ENCODE measurements at places on chromosomes 2 and 18.

- no peak for DNase-seq
- H3K36me3 ChIP-seq: no peaks in the 10 kb centered on the region
- no peak overlapping the region for H3K27ac ChIP-seq
- no peaks in the 10 kb centered on the region for H3K27me3 ChIP-seq
Measured at GRCh38 chr2:122100346-122100745, 344.9 kb downstream of the TSN start.

GRCh38 chr2:152755029-152755428, 36.6 kb downstream of the ARL6IP6 start:
- no peaks in the 10 kb centered on the region for H3K4me1 ChIP-seq
- no peak overlapping the region for H3K4me3 ChIP-seq
- H3K36me3 ChIP-seq: peaks cover 2% of the 10 kb centered on the region

- H3K27me3 ChIP-seq: no peaks in the 10 kb centered on the region
- H3K4me1 ChIP-seq: no peaks in the 10 kb centered on the region
- H3K27ac ChIP-seq: no peak overlapping the region
- H3K36me3 ChIP-seq: no peaks in the 10 kb centered on the region
- no peak overlapping the region for H3K4me3 ChIP-seq
- DNase-seq: no peak
Measured at GRCh38 chr18:75060185-75060584, 148.8 kb downstream of the PTGR3 start.

GRCh38 chr18:61946449-61946848, 53.6 kb upstream of the RNF152 start:
- H3K4me3 ChIP-seq: no peak overlapping the region
- H3K4me1 ChIP-seq: no peaks in the 10 kb centered on the region
- no peaks in the 10 kb centered on the region for H3K27me3 ChIP-seq
- H3K36me3 ChIP-seq: no peaks in the 10 kb centered on the region
- H3K27ac ChIP-seq: no peak overlapping the region

GRCh38 chr2:231297108-231297908, 98.2 kb upstream of the B3GNT7 start:
- H3K4me3 ChIP-seq: no peak overlapping the region
- no peaks in the 10 kb centered on the region for H3K4me1 ChIP-seq
- H3K27me3 ChIP-seq: no peaks in the 10 kb centered on the region
- peak; percentile 59 for DNase-seq
- H3K36me3 ChIP-seq: no peaks in the 10 kb centered on the region
- H3K27ac ChIP-seq: no peak overlapping the region

DNA sequence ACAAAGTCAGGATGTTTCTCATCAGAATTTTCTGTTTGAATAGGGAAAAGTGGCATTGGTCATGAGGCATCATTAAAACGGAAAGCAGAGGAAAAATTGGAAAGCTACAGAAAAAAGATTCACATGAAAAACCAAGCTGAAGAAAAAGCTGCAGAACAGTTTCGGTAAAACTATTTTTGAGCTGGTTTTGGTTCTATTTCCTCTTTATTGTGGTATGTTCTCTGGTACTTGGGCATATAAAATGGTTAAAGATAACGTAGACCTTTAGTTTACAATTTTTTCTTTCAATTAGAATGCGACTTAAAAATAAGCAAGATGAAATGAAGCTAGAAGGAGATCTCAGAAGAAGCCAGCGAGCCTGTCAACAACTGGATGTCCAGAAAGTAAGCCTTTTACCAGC, 7.6 kb downstream of the GPATCH11 start:
- H3K36me3 ChIP-seq: no peaks in the 10 kb centered on the region
- no peaks in the 10 kb centered on the region for H3K4me1 ChIP-seq
- no peak for DNase-seq
- H3K27ac ChIP-seq: no peak overlapping the region

- peaks cover 89% of the 10 kb centered on the region for H3K4me1 ChIP-seq
- DNase-seq: no peak
- H3K27ac ChIP-seq: peak overlapping the region; percentile 97
Measured at GRCh38 chr2:47033102-47033880, 117.7 kb upstream of the MCFD2 start.

DNA sequence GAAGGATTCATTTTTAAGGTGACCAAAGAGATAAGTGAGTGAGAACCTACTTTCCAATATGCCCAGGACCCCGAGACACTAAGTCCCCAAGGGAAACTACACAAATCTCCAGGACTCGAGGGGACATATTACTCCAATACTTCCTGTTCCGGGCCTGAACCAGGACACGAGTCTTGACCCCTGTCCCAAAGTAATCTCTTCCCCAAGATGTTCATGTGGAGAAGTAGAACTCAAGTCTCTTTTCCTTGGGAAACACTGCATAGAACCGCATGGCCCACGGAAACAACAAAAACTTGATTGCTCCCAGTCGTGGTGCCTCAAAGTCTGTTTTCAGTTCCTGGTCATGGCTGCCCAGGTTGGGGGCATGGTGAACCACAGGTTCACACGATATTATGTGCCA, 87.2 kb upstream of the ZEB2 start:
- no peak overlapping the region for H3K4me3 ChIP-seq
- DNase-seq: no peak
- no peaks in the 10 kb centered on the region for H3K36me3 ChIP-seq
- H3K27ac ChIP-seq: no peak overlapping the region
- no peaks in the 10 kb centered on the region for H3K4me1 ChIP-seq
- no peaks in the 10 kb centered on the region for H3K27me3 ChIP-seq

GRCh38 chr2:117851969-117852368, 37.5 kb downstream of the DDX18 start:
- no peak overlapping the region for H3K4me3 ChIP-seq
- no peak overlapping the region for H3K27ac ChIP-seq
- H3K36me3 ChIP-seq: no peaks in the 10 kb centered on the region
- DNase-seq: no peak
- H3K4me1 ChIP-seq: no peaks in the 10 kb centered on the region
- H3K27me3 ChIP-seq: no peaks in the 10 kb centered on the region

- no peak for DNase-seq
- H3K4me1 ChIP-seq: peaks cover 8% of the 10 kb centered on the region
- H3K36me3 ChIP-seq: no peaks in the 10 kb centered on the region
- no peak overlapping the region for H3K27ac ChIP-seq
- no peak overlapping the region for H3K4me3 ChIP-seq
Measured at GRCh38 chr2:8190279-8190678, 491.6 kb upstream of the ID2 start.

GRCh38 chr2:174760845-174761473, 3.3 kb downstream of the CHRNA1 start:
- H3K27me3 ChIP-seq: no peaks in the 10 kb centered on the region
- no peak for DNase-seq
- no peaks in the 10 kb centered on the region for H3K4me1 ChIP-seq
- no peak overlapping the region for H3K4me3 ChIP-seq

- no peak overlapping the region for H3K4me3 ChIP-seq
- no peak overlapping the region for H3K27ac ChIP-seq
- no peaks in the 10 kb centered on the region for H3K27me3 ChIP-seq
- H3K4me1 ChIP-seq: no peaks in the 10 kb centered on the region
- H3K36me3 ChIP-seq: no peaks in the 10 kb centered on the region
Measured at GRCh38 chr2:153963256-153963655, 91.5 kb downstream of the GALNT13 start.

DNA sequence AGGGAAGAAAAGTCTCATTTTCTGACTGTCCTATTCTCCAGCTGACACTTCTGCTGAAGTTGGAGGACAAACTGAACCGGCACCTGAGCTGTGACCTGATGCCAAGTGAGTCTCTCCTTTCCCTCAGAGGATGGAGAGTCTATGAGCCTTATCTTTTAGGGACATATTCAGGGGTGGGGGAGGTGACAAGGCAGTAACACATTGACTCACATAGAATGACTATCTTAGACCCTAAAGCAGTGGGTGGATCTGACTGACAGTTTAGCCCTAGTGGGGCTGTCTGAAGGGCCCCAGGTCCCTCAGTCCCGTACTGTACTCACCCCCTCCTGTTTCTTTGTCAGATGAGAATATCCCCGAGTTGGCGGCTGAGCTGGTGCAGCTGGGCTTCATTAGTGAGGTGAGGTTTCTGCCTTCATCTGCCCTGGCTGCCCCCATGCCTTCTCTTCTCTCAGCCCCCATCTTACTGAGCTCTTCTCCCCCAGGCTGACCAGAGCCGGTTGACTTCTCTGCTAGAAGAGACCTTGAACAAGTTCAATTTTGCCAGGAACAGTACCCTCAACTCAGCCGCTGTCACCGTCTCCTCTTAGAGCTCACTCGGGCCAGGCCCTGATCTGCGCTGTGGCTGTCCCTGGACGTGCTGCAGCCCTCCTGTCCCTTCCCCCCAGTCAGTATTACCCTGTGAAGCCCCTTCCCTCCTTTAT, 805 bp upstream of the KRTCAP3 start:
- DNase-seq: no peak
- H3K27me3 ChIP-seq: no peaks in the 10 kb centered on the region
- H3K27ac ChIP-seq: no peak overlapping the region
- no peaks in the 10 kb centered on the region for H3K36me3 ChIP-seq
- no peak overlapping the region for H3K4me3 ChIP-seq

DNA sequence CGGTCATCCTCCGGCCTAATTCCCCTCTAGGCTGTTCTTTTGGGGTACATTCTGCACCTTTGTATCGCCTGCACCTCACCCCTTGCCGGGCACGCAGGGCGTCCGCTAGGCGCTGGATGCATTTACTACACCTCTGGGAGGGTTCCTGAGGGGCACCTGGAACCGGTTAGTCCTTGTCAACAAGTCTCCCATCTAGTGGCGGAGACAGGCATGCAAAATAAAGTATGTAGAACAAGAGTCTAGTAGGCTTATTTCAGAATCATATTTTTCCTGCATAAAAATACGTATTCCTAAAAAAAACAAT, 705 bp upstream of the TEX261 start:
- H3K27me3 ChIP-seq: no peaks in the 10 kb centered on the region
- H3K27ac ChIP-seq: no peak overlapping the region
- H3K4me3 ChIP-seq: peak overlapping the region; percentile 73
- H3K4me1 ChIP-seq: peaks cover 19% of the 10 kb centered on the region
- H3K36me3 ChIP-seq: no peaks in the 10 kb centered on the region

- H3K27ac ChIP-seq: no peak overlapping the region
- DNase-seq: no peak
- H3K27me3 ChIP-seq: no peaks in the 10 kb centered on the region
Measured at GRCh38 chr2:237486334-237486818, 675 bp upstream of the MLPH start.

- H3K27me3 ChIP-seq: no peaks in the 10 kb centered on the region
- no peak for DNase-seq
- H3K36me3 ChIP-seq: no peaks in the 10 kb centered on the region
- H3K4me1 ChIP-seq: no peaks in the 10 kb centered on the region
Measured at GRCh38 chr2:60149176-60149575, 404.3 kb downstream of the BCL11A start.

DNA sequence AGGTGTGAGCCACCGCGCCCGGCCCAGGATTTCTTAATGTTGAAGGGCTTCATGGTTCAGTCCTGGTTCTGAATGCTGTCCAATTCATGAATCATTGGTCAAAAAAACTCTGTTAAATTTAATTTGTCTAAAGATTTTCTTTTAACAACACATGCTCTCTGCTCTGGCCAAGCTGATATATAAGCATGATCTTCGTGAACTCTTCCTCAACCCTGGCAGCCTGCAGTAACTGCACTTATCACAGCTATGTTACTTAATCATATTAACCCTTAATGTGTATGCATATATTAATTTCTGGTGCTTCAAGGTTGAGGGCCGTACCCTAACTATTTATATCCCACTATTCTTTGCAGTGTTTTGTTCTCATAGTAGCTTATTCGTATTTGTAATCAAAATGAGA, 29.4 kb upstream of the FRZB start:
- no peak for DNase-seq
- no peak overlapping the region for H3K27ac ChIP-seq
- peaks cover 28% of the 10 kb centered on the region for H3K4me1 ChIP-seq
- H3K4me3 ChIP-seq: no peak overlapping the region
- no peaks in the 10 kb centered on the region for H3K27me3 ChIP-seq
- no peaks in the 10 kb centered on the region for H3K36me3 ChIP-seq

DNA sequence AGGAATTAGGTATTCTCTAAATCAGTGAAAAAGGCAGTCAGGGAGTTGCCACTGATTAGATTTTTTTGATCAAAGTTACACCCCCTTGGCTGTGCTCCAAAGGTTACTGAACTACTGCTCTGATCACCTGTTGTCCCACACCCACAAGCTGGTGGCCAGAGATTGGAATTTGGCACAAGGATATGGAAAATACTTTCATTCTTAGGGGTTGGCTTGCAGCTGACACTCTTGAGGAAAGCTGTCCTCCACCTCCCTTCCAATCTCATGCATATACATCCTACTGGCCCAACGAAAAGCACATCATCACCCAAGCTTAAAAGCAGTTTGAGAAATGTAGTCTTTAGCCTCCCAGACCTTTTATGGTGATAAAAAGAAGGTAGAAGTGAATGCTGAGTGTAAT, 329.5 kb upstream of the CHAC2 start:
- H3K27me3 ChIP-seq: no peaks in the 10 kb centered on the region
- no peak for DNase-seq
- no peaks in the 10 kb centered on the region for H3K36me3 ChIP-seq
- H3K27ac ChIP-seq: no peak overlapping the region

DNA sequence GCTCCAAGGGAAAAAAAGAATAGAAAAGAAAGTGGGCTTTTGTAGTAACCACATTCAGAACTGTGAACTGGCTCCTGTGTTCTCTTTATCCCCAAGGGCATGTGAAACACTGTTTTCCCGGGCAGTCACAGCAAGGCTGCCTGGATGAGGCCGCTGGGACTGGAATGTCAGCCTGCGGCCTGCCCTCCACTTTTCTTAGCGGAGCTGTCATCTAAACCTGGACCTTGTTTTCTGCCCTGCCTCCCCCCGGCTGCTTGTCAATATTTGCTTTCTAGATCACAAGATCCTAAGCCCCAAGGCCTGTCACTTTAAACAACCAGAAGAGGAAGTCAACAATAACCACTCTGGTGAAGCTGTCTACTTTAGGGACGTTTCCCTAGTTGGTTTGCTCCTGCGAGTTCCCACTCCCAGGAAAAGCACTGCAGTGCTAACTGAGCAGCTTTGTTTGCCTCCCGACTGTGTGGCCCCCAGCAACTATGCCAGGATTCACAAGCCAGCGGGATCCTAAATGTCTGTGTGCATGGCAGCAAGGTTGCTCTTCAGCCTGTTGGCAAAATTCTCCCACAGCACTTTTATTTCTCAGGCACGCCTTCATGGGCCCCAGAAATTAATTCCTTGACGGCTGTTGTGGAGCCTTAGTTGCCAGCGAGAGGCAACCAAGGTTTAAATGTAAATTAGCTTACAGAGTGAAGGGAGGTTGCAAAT, 30.6 kb downstream of the SOWAHC start:
- H3K27me3 ChIP-seq: no peaks in the 10 kb centered on the region
- peak overlapping the region; percentile 78 for H3K27ac ChIP-seq
- no peaks in the 10 kb centered on the region for H3K36me3 ChIP-seq
- no peak overlapping the region for H3K4me3 ChIP-seq
- peak; percentile 93 for DNase-seq
- peaks cover 47% of the 10 kb centered on the region for H3K4me1 ChIP-seq

DNA sequence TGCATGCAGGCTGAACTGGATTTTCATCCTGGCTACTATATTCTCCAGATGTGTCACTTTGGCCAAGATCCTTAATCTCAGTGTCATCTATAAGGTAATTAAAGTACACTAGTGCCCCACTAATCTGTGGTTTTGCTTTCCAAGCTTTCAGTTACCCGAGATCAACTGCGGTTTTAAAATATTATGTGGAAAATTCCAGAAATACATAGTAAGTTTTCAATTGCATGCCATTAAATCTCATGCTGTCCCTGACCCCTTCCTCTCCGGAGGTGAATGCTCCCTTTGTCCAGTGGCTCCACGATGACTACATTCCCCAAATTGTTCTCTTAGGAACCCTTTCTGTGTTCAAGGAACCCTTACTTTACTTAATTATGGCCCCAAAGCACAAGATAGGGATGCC, 5.3 kb upstream of the TYMS start:
- H3K4me3 ChIP-seq: no peak overlapping the region
- no peak for DNase-seq
- H3K27ac ChIP-seq: no peak overlapping the region
- no peaks in the 10 kb centered on the region for H3K27me3 ChIP-seq
- no peaks in the 10 kb centered on the region for H3K36me3 ChIP-seq
- no peaks in the 10 kb centered on the region for H3K4me1 ChIP-seq
